GM04503 (cell line): ENCODE measurements at places on chromosomes 4 and X.

GRCh38 chrX:103716962-103717361 is 6.3 kb downstream of the TMEM31 start:
- peak; percentile 74 for DNase-seq

DNA sequence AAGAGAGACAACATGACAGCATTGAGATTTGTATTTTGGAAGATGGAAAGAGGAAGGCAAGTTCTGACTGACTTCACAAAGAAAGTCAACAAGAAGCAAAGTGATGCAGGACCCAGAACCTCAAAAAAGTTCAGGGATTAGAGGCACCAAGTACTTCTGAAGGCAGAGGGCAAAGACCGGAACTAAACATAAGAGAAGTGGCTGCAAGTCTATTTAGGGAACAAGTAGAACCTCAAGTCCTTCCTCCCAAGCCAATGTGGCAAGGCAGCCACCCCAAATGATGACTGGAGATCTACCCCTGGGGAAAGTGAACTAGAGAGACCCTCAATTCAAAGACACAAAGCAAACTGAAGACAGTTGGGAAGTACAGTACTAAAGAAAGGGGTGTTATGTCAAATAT is 46.6 kb downstream of the SLC39A8 start:
- no peak for DNase-seq

DNA sequence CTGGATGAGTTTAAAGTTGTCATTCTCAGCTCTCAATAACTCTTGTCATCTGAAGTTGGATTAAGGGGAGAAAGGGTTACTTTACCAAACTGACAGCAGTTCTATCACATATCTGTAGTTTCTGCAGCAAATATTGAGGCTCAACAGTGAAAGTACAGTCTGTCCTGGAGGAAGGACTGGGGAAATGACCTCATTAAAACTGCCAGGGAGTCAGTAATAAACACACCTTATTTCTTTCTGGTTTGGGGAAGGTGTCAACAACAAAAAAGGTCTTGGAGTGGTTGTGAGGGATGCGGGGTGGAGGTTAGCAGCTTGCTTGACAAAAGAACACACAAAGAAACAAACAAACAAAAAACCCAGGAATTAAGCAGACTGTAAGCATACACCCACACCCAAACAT is 1418.0 kb downstream of the STIM2 start:
- DNase-seq: no peak

DNA sequence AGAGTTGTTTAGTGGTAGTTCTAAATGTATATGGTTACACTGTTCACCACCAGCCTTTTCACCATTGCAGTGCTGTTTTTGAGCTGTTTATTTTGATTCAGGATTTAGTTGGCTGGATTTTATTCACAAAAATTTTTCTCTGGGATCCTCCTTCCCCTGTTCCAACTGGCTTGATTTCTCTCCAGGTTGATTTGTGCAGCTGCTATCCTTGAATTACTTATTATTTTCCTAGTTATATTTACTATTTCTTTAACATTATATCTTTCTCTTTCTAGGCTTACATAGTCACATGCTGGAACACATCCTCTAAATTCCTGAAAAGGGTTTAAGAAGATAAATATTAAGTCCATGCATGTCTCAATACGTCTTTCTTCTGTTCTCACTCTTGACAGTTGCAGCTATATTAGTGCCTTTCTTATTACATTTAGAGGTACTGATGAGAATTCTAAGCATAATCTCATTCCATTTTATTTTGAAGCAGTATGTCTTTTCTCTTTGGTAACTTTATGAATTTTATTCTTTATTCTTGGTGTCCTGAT is 82.2 kb downstream of the SUPT20HL2 start:
- DNase-seq: no peak

GRCh38 chrX:134537179-134537955 is 77.4 kb downstream of the HPRT1 start:
- DNase-seq: peak; percentile 67

- DNase-seq: no peak
Observed at GRCh38 chr4:182188622-182189021, 54.6 kb upstream of the TENM3 start.

GRCh38 chrX:46686003-46686645 is 72.8 kb downstream of the SLC9A7 start:
- no peak for DNase-seq

- DNase-seq: no peak
Observed at GRCh38 chr4:155608225-155608885, 58.3 kb upstream of the GUCY1A1 start.

DNA sequence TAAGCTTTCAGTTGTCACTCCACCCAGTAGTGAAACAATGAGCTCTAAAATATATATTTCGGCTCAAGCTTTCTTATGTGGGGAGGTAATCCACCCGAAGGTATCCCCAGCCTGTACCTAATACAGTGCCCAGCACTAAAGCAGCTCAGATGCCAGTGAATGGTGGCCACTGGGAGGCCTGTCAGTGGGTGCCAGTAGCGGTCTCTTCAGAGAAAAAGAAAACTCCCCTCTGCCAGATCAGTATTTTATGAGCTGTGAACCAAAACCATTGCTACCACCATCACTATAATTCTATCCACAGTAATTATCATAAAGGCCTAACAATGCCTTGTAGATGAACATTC is 835 bp upstream of the NFKB1 start:
- DNase-seq: no peak

DNA sequence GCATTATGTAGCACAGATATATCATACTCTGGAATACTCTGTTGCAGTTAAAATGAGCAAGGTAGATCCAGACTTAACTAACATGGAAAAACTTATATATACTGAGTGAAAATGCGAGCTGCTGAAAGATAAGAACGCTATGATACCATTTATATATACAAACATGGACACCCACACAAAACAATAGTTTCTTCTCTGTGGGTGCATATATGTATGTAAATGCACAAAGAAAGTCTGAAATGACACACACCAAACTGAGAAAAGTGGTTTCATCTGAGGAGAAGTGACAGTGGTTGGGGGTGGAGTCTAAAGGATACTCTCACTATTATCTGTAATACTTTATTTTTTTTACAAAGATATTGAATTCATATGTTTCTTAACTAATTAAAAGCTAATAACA is 12.2 kb upstream of the FGF2 start:
- no peak for DNase-seq

- DNase-seq: no peak
Observed at GRCh38 chr4:79598801-79599200, 190.8 kb upstream of the GK2 start.

DNA sequence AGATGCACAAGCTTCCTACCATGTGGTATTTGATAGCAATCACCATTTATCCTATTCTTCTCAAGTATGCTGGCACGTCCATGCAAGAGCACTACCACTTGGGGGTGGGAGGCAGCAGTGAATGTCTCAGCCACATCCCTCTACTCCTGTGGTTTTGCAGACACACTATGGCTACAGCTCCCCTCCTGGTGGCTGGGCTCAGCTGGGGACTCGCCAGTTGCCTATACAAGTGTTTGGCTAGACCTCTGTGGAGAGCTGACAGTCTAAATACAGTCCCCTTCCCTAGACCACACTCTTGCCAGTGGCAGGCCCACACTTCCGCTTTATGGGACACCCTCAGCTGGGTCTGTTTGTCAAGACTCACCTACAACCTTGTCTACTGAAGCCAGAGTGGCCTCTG is 53.2 kb downstream of the ADGRA3 start:
- no peak for DNase-seq

DNA sequence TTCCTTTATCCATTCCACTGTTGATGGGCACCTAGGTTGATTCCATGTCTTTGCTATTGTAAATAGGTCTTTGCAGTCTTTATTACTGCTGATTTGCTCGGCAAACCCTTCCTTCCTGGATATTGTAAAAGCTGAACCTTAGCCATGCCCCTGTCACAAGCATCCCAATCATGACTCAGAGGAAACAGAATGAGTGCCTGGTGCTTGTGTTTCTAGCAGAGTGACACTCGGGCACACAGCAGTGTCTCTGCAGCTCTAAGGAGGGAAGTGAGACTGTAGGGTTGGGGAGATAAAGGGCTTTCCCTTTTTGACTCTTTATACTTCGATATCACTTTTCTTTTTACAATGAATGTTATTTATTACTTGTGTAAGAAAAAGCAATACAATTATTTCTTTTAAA is 83.3 kb downstream of the AKAP4 start:
- DNase-seq: no peak

- DNase-seq: no peak
Observed at GRCh38 chr4:179465131-179465797, 2023.0 kb upstream of the AGA start.

DNA sequence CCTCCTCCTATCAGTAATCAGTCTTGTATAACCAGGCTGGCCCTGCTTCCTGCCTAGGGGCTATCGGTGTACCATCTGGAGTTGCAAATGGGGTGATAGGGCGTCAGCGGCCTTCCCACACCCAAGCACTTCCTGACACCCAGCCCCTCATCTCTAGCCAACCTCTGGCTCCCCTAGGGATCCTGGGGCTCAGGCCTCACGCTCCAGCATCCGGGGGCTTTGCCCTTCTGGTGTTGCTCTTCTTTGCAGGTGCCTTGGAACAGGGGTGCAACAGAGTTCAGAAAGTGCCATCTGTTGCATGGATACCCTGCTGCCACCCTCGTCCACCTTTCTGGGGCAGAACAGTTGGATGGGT is 4.1 kb downstream of the IL9R start:
- no peak for DNase-seq

DNA sequence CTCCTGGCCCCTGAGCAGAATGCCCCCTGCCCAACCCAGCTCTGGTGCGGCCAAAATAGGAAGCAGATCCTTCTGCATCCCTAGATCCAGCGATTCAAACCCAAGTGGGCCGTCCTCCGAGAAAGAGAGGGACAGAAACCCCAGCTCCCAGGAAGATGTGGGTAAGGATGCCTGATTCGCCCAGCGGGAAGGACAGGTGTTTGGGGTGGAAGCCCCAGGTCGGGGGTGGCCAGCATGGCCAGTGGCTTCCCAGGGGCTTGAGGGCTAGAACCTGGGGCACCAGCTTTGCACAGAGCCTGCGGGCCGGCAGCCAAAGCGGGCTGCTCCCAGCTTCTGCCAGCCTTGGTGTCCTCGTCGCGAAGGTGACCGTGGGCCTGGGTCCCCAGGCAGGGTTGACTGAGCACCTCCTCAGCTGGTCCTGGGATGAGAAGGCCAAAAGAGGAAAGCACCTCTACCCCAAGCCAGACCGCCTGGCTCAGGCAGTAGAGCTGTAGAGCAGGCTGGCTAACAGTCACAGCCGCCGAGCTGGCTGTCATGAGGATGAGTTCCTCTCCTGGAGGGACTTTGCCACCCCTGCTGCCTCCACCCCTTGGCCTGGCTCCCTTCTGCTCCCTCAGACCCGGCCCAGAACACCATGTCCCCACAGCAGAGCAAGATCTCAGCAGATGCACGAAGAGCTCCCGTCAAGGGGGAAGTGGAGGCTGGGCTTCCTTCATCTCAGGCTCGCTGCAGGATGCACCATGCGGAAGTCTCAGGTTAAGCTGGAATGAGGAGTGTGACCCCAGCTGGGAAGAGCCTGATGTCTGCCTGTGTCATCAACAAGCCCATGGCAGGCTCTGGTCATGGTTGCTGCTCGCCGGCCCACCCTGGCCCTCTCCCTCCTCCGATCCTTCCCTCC is 59.9 kb downstream of the CPZ start:
- DNase-seq: no peak

DNA sequence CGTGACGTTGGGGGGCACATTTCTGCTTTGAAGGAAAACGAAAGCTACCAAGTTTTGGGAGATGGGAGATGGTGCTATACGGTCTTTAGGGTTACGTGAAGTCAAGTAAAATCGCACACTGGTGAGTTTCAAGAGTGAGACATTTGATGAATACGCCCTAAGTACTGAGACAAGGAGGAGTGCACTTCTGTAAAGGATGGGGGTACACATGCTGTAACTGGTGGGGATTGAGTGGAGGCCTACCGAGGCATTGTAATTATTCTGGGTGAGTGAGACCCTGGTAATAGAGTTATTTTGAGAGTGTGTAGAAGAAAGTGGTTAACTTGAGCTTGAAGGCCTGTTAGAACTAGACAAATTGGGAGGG is 536 bp downstream of the SH3BGRL start:
- no peak for DNase-seq

DNA sequence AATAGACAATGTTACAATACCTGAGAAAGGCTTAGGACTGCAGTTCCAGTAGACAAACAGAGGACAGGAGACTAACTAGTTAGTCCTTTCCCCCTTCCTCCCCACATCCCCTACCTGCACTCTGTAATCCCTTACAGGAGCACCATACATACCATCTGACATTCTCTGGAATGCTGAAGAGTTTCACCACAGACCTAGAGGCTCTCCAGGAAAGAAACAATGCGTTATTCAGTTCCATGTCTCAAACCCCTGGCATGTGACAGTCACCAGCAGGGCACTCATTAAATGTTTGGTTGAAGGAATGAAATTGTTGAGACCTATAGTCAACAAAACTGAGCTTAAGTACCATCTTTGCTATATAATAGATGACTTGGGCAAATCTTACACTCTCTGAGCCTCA is 100.2 kb upstream of the USP38 start:
- DNase-seq: no peak

GRCh38 chr4:5084911-5085475 is 33.7 kb downstream of the STK32B start:
- no peak for DNase-seq

DNA sequence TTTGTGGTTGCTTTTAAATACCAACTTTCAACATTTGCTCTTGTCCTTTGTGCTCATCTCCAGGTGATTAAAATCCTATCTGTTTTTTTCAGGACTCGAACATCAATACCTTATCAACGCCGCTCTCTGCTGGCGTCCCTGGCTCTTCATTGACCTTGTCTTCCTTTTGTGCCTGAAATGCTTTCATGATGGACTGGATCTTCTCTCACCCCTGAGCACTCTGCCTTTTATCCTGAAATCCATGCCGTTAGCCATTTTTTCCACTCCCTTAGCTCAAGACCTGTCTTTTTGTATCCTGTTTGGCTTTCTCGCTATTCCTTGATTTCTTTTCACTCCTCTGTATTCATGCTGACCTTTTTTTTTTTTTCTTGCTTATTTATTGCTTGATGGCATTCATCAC is 549.5 kb upstream of the CPEB2 start:
- DNase-seq: no peak

DNA sequence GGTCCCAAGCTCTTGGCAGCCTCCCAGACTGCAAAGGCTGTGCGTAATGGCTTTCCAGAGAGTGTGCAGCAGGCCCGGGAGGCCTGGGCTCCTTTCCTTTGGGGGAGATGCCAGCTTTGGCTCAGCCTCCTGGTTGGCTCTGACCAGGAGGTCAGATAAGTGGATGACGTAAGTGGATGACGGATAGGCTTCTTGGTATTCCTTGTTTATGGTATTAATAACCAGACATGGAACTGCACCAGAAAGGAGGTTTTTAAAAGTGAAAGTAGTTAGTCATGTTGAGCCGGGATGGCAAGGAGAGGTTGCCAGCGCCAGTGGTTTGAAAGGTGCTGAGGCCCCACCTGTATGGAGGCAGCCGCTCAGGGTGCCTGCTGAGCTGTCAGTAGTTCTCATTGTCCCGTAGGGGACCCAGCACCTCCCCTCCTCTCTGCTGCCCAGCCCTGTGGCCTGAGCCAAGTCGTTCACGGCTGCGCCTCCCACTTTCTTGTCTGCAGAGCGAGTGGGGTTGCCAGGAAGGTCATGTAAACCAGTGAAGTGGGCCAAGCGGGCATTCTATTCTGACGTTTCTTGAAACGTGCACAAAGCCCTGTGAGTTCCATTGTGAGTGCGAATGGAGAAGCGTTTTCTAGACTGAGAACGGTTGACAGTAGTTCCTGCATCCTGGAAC is 28.7 kb upstream of the STOX2 start:
- no peak for DNase-seq
